ENCODE measurements at places on chromosomes 13 and 19. TPM values are rescaled to one million over a fixed set of nuclear protein-coding genes. Genes with fewer than 3 reads are reported as not detected.

The ZBTB32 gene
- total RNA-seq, result 147 TPM

The DIRAS1 gene
- 0.32 TPM for total RNA-seq

The ELAVL1 gene
- 90.5 TPM for total RNA-seq

The NFIX gene
- 2.8 TPM for total RNA-seq

The MEDAG gene
- total RNA-seq, result 0.09 TPM

The CEACAM7 gene
- total RNA-seq, result not detected

The RFPL4AL1 gene
- not detected for total RNA-seq

The PRKCG gene
- total RNA-seq, result not detected

The PRSS57 gene
- not detected for total RNA-seq

The C3 gene
- total RNA-seq, result 2.5 TPM

The TSSK6 gene
- 5.6 TPM for total RNA-seq

The PTH2 gene
- total RNA-seq, result not detected

The ZNF563 gene
- total RNA-seq, result 8.2 TPM

The ADGRE3 gene
- total RNA-seq, result not detected

GRCh38 chr13:105452895-105453294 is 1082.6 kb downstream of the EFNB2 start:
- no peak overlapping the region for H3K27ac ChIP-seq
- no peak overlapping the region for H3K4me3 ChIP-seq
- no peaks in the 10 kb centered on the region for H3K27me3 ChIP-seq
- no peaks in the 10 kb centered on the region for H3K36me3 ChIP-seq

DNA sequence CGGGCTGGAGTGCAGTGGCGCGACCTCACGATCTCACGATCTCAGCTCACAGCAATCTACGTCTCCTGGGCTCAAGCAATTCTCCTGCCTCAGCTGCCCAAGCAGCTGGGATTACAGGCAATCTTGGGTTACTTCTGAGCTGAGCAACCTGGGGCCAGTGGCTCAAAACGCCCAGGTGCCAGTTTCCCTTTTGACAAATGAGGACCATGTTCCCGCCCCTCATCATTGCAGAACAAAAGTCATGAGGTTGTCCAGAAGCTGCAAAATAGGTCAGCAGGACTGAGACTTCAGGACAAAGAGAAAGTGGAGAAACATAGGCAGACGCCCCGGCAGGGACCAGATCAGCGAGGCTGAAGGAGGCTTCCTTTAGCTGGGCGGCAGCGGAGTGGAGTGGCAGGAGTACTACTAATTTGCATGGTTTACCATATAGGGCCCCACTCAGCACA is 3.3 kb upstream of the ADGRE5 start:
- no peaks in the 10 kb centered on the region for H3K27me3 ChIP-seq
- no peak for DNase-seq
- H3K4me3 ChIP-seq, result peak overlapping the region; percentile 22
- H3K4me1 ChIP-seq, result peaks cover 65% of the 10 kb centered on the region
- H3K27ac ChIP-seq, result no peak overlapping the region

GRCh38 chr19:14167576-14168138 is 31.3 kb upstream of the ASF1B start:
- DNase-seq, result peak; percentile 13
- peaks cover 28% of the 10 kb centered on the region for H3K4me1 ChIP-seq
- H3K36me3 ChIP-seq, result peaks cover 2% of the 10 kb centered on the region
- H3K4me3 ChIP-seq, result peak overlapping the region; percentile 80

DNA sequence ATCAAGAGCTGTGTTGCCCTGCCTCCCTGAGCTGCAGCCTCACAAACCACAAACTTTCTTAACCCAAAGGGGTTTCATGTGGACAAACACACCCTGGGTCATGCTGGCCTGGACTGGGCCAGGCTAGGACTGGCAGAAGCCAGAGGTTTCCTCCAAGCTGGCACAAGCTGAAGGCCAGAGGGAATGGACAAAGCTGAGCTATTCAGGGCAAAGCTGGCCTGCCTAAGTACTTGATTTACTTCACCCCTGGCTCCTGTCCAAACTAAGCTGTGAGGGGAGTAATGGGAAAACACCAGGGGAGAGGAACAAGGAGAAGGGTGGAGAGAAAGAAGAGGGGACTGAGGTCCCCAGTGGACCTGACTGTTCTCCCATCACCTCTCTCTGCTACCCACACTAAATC is 6.2 kb downstream of the CPAMD8 start:
- H3K27me3 ChIP-seq, result peaks cover 11% of the 10 kb centered on the region
- no peak overlapping the region for H3K27ac ChIP-seq
- no peaks in the 10 kb centered on the region for H3K4me1 ChIP-seq
- DNase-seq, result no peak
- no peak overlapping the region for H3K4me3 ChIP-seq

- peaks cover 15% of the 10 kb centered on the region for H3K36me3 ChIP-seq
- H3K27me3 ChIP-seq, result no peaks in the 10 kb centered on the region
- H3K27ac ChIP-seq, result no peak overlapping the region
Observed at GRCh38 chr19:2374808-2375207, 14.7 kb downstream of the TMPRSS9 start.

DNA sequence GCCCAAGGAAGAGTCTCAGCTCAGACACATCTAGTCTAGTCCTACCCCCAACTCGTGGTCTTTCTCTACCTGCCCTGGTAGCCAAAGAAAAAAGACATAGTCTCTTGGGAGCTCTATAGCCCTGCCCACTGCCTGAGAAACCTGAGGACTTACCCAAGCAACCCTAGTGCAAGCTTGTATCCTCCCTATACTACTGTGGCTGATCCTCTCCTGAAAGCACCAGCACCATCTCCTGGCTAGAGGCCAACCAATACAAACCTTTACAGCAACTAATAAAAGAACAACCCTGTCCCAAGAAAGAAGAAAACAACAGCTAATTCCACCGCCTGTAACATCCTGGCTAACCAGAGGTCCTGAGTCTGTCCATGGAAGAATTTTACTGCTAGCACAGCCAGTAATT is 532.4 kb downstream of the SLITRK6 start:
- no peak overlapping the region for H3K27ac ChIP-seq
- H3K4me3 ChIP-seq, result no peak overlapping the region
- DNase-seq, result no peak
- no peaks in the 10 kb centered on the region for H3K4me1 ChIP-seq
- no peaks in the 10 kb centered on the region for H3K27me3 ChIP-seq
- H3K36me3 ChIP-seq, result no peaks in the 10 kb centered on the region

DNA sequence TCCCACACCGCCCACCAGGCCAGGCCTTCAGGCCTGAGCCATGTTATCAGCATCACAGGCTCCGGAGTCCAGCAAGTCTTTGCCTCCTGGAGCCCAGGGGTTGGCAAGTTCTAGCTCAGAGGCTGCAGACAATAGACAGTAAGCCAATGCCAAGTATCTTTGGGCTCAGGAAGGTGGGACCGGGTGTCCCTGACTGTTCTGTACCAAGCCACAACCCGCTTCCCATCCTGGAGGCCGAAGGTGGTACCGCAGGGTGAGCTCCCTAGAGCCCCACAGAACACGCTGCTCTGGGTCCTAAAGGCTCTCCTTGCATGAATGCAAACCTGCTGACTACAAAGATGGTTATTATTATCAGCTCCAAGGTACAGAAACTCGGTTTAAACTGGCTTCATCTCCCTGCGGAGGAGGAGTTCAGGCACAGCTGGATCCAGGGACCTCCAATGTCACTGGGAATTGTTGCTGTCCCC is 5.5 kb upstream of the FSTL3 start:
- no peaks in the 10 kb centered on the region for H3K36me3 ChIP-seq
- DNase-seq, result no peak
- no peaks in the 10 kb centered on the region for H3K27me3 ChIP-seq
- no peak overlapping the region for H3K27ac ChIP-seq

DNA sequence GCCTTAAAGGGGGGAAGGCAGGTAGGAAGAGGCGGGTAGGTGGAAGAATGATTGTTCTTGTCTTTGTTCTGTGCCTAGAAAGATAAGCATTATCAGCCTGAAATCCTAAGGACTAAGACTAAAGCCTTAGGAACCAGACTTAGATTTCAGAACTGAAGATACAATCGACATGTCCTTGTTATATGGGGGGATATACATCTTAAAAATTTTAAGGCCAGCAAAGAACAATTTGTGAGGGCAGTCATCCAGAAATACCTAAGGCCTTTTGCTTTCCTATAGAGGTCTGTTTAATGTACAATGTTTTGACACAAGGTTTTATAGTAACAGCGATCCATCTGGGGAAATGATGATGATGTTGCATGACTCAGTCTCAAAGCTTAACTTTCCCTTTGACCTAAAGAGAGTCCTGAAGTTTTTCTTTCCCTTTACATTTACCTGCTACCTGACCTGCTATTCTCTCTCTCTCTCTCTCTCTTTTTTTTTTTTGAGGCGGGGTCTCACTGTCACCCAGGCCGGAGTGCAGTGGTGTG is 20.2 kb upstream of the CEACAM6 start:
- H3K4me3 ChIP-seq, result no peak overlapping the region
- no peaks in the 10 kb centered on the region for H3K36me3 ChIP-seq
- no peak overlapping the region for H3K27ac ChIP-seq
- no peak for DNase-seq
- H3K27me3 ChIP-seq, result peaks cover 68% of the 10 kb centered on the region

DNA sequence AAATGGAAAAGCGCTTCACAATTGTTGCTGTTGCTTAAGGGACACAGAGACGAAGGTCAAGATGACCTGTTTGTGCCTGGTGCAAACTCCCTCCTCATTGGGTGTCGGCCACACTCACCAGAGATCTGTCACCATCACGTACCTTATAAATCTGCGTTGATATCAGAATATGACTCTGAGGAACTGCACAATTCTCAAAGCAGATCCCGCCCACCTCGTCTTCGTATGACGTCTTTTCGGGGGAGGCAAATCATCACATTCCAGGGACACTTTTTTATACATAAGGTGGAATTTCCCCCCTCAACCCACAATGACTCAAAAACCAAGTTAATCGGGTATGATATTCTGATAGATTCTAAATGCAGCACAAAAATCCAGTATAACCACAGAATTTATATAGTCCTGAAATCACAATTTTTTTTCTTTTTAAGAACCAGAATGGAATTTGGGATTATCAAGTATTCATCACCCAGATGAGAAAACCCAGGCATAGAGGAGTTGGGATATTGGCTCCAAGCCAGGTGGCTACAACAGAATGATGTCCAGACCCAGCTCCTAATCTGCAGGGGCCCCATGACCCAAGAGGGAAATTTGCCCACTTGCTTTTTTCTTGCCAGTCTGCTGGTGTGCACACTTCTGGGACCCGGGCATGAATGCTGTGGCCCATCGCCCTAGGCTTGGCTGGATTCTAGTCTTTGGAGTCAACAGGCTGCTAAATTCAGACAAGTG is 50.6 kb upstream of the MTIF3 start:
- no peak overlapping the region for H3K27ac ChIP-seq
- H3K27me3 ChIP-seq, result no peaks in the 10 kb centered on the region
- no peak for DNase-seq

GRCh38 chr13:39450176-39450575 is 152.8 kb downstream of the LHFPL6 start:
- H3K4me1 ChIP-seq, result no peaks in the 10 kb centered on the region
- H3K27ac ChIP-seq, result no peak overlapping the region
- no peak overlapping the region for H3K4me3 ChIP-seq
- H3K36me3 ChIP-seq, result no peaks in the 10 kb centered on the region

DNA sequence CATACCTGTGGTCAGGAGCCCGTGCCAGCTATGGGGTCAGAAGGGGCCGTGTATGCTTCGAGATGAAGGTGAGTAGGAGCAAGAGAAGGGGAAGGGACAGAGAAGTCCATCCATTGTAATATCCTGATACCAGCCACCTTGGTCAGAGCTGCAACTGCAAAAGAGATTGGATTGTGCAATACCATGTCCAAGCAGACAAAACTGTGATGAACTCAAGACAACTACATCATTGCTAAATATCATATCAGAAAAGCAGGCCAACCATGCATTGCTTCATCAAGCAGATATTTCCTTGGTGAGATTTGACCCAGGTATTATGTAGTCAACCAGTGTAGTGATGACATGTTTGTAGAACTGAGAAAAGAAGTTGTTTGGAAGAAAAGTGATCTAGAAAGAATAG is 12.1 kb downstream of the HNRNPUL1 start:
- H3K27ac ChIP-seq, result peak overlapping the region; percentile 5
- no peak overlapping the region for H3K4me3 ChIP-seq
- no peaks in the 10 kb centered on the region for H3K27me3 ChIP-seq
- H3K4me1 ChIP-seq, result peaks cover 7% of the 10 kb centered on the region
- DNase-seq, result no peak

DNA sequence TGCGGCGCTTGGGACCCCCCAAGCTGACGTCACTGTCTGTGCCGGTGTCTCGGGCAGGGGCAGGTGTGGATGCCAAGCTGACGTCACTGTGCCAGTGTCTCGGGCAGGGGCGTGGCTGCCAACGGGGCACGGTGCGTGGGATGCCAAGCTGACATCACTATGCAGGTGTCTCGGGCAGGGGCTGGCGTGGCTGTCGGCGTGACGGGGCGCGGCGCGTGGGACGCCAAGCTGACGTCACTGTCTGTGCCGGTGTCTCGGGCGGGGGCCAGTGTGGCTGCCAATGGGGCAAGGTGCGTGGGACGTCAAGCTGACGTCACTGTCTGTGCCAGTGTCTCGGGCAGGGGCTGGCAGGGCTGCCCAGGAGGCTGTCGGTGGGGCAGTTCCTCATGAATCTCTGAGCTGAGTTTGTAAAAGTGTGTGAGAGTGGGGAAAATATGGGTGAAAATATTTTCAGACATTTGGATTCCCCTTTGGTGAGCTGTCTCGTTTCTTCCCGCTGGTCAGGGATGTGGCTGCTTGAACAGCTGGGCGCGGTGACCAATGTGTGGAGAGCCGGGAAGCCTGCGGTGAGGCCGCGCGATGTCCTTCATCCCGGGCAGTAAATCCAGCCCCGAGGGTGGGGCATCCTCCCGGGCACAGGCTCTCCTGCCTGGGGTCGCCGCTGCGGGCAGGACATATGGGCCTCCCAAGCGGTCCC is 25.2 kb downstream of the MCF2L start:
- no peak overlapping the region for H3K4me3 ChIP-seq
- no peaks in the 10 kb centered on the region for H3K4me1 ChIP-seq
- no peaks in the 10 kb centered on the region for H3K36me3 ChIP-seq
- no peak for DNase-seq
- no peaks in the 10 kb centered on the region for H3K27me3 ChIP-seq
- H3K27ac ChIP-seq, result no peak overlapping the region

DNA sequence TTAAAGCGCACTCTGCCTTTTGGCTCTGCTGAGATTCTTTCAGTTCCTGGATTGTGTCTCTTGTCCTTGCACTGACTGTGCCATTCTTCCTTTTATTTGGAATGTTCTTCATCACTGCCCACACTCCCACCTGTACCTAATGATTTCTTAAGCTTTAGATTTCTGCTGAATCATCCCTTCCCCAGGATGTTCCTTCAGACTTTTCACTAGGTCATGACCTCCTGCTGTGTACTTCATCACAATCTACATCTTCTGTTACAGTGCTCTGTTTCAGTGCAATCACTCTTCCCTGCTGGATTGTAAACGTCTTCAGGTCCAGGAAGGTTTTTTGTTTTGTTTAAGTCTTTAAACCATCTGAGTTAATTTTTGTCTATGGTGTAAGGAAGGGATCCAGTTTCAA is 281.0 kb downstream of the ATP8A2 start:
- H3K4me1 ChIP-seq, result no peaks in the 10 kb centered on the region
- H3K4me3 ChIP-seq, result no peak overlapping the region
- DNase-seq, result no peak
- no peaks in the 10 kb centered on the region for H3K27me3 ChIP-seq
- no peaks in the 10 kb centered on the region for H3K36me3 ChIP-seq
- no peak overlapping the region for H3K27ac ChIP-seq
